Kidney (tissue), 22 donors: ENCODE measurements at places on chromosomes 5 and 9. TPM values are rescaled to one million over a fixed set of nuclear protein-coding genes. Genes with fewer than 3 reads are reported as not detected.

GRCh38 chr9:27387722-27388121 is 90.8 kb upstream of the EQTN start:
- no peak for DNase-seq

GRCh38 chr9:125630436-125630835 is 76.6 kb downstream of the MAPKAP1 start:
- DNase-seq = no peak

GRCh38 chr5:172450861-172451695 is 3.2 kb downstream of the SH3PXD2B start:
- no peak for DNase-seq

DNA sequence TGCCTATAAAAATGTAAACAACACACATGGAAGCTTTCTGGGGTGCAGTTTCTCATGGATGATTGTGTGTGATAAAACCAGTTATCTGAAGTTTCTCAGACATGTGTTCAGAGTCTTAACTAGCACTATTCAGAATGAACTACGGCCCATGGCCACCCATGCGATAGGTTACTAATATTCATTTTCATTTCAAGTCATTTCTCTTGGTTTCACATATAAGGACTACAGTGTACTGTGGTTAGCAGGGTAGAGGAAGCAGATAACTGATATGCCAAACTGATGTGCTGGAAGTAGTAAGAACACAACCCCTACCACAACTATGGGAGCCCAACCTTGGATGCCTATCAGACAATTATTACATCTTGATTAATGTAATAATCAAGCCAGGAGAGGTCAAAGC is 372.1 kb downstream of the DTWD2 start:
- no peak for DNase-seq

GRCh38 chr9:136429683-136430491 is 9.8 kb downstream of the INPP5E start:
- DNase-seq = no peak

DNA sequence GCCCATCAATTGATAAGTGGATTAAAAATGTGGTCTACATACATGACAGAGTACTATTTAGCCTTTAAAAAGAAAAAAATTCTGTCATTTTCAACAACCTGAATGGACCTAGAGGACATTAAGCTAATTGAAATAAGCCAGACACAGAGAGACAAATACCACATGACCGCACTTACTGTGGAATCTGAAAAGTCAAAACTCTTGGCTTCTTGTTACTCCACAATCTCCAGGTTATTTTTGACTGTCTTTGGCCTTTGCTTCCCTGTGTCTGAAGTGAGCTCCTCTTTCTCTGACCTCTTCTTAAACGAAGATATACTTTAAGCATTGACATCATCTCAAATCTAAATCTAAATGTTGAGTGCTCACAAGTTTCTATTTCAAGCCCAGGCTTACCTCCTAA is 265.5 kb upstream of the ADRA1B start:
- DNase-seq = no peak

DNA sequence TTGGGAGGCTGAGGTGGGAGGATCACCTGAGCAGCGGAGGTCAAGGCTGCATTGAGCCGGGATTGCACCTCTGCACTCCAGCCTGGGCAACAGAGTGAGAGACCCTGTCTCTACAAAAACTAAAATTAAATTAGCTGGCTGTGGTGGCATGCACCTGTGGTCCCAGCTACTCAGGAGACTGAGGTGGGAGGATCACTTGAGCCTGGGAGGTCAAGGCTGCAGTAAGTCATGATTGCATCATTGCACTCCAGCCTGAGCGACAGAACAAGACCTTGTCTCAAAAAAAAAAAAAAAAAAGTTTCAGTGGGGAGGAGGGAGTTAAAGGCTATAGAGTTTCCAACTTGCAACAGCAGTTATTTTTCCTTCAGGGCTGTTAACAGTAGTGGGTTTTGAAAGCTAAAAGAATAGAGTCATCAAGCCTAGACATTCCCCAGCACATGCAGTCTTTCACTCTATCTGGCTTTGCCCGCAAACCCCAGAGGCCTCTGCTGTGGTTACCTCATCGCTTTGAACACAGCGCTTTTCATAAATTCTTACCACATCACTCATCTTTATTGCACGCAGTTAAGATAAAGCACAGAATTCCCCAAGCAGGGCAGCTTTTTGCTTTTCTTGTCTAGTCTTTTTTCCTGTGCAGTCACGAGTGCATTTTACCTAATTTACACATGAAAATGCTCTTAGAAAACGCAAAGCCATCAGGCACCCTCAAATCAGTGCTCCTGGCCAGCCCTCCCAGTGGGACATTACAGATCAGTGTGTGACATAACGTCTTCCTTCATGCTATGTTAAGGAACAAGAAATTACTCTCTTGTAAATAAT is 8.7 kb upstream of the SLC2A8 start:
- peak; percentile 68 for DNase-seq

DNA sequence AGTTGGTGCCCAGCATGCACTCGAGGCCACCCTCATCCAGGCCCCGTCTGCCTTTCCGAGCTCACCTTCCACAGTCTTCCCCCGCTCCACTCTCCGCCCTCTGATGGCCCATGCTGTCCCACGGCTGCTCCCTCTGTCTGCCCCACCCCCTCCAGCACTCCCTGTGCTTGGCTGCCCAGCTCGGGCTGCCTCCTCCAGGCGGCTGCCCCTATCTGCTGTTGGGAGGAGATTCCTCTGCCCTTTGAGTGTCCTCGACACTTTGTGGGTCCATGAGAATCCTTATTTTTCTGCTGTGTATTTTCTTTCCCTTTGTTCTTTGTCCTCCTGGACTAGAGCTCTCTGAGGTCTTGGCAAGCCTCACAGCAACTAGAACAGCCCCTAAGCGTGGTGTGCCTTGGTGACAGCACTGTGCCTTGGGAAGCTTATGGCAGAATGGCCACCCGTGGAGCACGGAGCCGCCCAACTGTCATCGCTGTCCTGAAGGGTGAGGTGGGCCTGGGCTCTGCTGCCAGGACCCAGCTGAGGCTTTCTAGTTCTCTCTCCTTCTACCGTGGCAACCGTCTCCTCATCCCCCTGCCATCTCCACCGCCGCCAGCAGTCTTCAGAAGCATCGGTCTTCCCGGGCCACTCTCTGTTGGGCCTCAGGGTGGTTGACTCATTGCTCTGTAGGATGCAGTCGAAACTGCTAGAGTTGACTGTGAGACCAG is 5.2 kb downstream of the NTMT1 start:
- no peak for DNase-seq

GRCh38 chr5:10583663-10584572 is 20.0 kb downstream of the ANKRD33B start:
- DNase-seq = no peak

DNA sequence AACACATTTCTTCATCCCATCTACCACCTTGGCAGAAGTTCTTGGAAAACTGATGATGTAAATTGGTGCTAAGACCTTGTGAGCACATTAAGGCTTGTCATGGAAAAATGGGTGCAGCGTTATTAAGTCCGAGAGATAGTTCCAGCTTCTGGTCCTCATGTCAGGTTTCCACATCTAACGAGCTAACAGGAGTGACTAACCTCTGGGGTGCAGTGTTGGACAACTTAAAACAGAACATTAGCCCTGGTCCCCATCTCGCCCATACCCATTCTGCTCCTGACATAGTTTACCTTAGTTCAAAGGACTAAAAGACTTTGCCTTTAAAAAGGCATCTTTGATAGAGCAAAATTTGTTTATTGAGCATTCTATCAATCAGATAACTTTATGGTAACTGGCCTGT is 128.0 kb downstream of the SLC1A3 start:
- DNase-seq = no peak

DNA sequence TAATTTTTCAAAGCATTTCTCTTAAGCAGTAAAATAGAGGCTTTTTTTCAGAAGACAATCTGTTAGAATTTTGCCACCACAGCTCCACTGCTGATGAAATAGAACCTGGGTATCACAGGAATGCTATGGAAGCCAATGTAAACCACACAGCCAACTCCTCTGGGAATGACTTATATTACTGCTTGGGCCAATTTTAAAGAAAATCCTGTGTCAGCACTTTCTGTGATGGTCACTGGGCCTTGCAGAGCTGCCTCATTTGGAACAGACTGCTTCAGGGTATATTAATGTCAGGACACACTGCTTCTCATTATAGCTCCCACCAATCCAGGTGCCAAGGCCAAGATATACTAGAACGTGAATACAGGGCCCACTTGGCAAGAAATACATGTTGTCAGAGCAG is 144.1 kb upstream of the ACTBL2 start:
- no peak for DNase-seq

DNA sequence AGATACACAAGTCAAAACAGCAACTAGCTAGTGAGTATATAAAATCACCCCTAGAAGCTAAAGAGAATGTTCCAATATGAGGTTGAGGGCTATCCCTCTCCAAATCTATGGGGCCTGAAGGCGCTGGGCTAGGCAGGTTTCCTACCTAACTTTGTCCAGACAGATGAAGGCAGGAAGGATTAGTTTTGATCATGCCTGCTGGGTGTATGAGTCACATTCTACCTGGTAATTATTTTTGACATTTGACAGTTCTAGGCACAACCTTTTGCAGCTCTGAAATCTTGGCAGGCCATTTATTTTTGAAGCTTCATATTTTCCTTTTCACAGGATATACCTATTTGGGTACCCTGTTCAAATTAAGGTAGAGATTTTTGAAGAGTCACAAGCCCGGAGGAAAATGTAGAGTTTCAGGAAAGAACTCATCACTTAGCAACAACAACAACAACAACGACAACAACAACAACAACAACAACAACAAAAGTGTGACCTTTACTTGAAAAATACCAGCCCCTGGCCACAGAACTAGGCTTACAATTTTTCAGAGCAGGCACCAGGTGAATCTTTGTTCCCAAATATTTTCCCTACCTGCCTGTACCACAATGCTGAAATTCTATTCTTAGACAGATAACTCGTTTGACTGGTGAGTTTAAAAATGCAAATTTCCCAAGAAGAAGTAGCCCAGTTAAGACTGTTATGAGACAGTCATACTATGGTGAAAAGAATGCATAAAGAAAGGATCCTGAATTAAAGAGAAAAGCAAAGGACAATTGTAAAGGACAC is 175.5 kb upstream of the TUT7 start:
- no peak for DNase-seq

- DNase-seq = no peak
Observed at GRCh38 chr5:114237766-114238165, 124.1 kb upstream of the KCNN2 start.

DNA sequence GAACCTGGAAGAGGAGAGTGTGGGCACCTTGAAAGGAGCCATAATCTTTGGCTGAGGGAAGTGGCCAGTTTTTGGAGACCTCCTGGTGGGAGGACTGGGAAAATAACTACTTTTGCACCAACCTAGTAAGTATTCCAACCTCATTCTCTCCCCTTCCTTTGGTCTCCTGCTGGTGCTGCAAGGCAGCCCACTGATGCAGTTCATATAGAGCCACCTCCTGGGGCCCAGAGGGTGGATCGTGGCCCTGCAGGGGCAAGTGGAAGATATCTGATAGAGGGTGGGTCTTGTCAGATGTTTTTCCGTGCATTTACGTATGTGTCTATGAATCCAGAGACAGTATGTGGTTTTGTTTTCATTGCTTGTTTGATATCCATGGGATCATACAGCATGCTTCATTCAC is 172.8 kb upstream of the PITX1 start:
- no peak for DNase-seq

DNA sequence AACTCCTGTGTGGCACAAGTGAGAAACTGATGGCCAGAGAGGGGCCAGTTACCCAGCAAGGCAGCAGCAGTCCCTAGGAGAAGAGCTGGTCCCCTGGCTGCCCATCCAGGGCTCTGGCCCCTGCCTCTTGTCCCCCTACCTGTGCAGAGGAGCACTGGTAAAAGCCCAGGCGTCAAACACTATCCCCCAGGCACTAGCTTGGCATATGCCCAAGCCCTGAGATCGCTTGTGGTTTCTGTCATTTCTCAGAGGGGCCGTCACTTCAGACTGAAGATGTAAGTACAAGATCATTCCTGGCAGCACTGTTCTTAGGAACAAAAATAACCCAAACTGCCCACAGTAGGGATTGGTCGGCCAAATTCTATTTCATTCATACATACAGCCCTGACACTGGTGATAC is 53.9 kb downstream of the COL15A1 start:
- no peak for DNase-seq

DNA sequence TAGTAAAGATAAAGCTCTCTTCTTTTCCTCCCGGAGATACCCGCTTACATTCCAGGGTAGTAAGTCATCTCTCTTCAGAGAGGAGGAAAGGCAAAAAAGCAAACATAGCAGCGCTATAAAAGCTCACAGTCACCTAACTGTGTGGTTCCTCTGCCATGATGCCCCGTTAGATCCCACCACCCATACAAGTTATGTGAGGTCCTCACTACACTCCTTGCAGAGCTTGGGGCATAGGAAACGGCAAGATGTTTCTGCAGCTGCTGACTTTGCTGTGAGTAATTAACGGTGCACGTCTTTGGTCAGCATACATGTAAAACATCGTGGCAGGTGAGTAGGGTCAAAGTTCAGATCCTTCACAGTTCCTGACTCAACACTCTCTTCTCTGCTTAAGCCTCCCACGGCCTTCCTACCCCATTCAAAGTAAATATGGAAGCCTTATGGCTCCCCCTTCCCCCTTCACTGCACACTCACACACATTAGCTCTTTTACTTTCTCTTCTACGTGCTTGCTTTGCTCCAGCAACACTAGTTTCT is 218.9 kb downstream of the DIRAS2 start:
- no peak for DNase-seq

DNA sequence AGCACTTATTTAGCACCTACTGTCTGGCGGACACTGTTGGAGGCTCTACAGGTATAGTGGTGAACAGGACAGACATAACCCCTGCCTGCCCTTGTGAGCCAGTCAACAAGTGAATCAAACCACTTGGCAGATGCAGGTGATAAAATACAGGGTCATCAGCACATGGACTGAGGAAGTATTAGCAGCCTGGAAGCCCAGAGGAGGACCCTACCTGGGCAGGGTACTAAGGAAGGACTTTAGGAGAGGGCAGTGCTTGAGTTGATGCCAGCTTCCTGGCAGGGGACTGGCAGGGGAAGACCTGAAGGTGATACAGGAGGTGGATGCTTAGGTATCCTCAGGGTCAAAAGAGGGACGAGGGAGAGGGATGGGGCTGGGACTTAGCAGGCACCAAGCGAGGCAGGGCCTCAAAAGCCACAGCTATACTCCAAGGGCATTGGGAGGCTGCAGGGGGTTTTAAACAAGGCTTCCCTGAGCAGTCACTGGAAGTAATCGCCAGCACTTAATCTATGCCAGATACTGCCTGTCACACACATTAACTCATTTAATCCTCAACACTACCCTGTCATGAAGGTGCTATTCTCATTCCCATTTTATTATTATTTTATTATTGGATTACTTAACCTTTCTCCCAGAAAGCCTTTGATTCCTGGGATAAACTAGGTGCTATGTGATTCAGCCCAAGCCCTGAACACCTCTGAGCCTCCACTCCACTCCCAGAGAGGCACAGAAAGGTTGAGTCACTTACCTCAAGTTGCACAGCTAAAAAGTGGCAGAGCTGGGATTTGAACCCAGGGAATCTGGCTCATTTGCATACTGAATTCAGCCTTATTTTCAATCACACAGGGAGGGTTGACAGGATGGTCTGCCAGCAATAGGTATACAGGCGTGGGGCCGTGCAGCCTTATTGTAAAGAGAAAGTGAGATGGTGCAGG is 63.8 kb upstream of the ORM1 start:
- DNase-seq = no peak

GRCh38 chr5:75281716-75282465 is 45.2 kb upstream of the ANKRD31 start:
- no peak for DNase-seq

- no peak for DNase-seq
Observed at GRCh38 chr5:132464156-132464939, 26.2 kb downstream of the IRF1 start.

Gene ADAMTS2
- 2.0 TPM for polyA plus RNA-seq

Gene IFNA21
- polyA plus RNA-seq = not detected

Gene RNF145
- polyA plus RNA-seq = 29.6 TPM

Gene PCDHA11
- polyA plus RNA-seq = 0.77 TPM

Gene NIM1K
- polyA plus RNA-seq = 0.32 TPM

Gene MARVELD2
- 8.5 TPM for polyA plus RNA-seq

Gene RBM22
- polyA plus RNA-seq = 30.0 TPM

Gene SPINK4
- not detected for polyA plus RNA-seq
